Activated CD4-positive, alpha-beta memory T cell treated with anti-CD3 and anti-CD28 coated beads, Interleukin-2, amount 10 ng/mL, durations not matched to agents 7 days and 5 days (primary cell): ENCODE measurements at places on chromosomes 16 and 17. TPM values are rescaled to one million over a fixed set of nuclear protein-coding genes. Genes with fewer than 3 reads are reported as not detected.
A peak's percentile ranks its signal among the peaks of the same experiment; 100 is the strongest.

GRCh38 chr17:43832976-43833829, at the start of gene MPP3:
TSS of gene MPP3 (minus strand) at chr17:43833146. CDS start at chr17:43831906, 1,240 bp downstream.
- DNase-seq, result peak; percentile 47

GRCh38 chr17:70795620-70796019, 626.3 kb downstream of the KCNJ2 start:
- no peak for DNase-seq

SMARCD2 gene
- total RNA-seq, result 152 TPM

SLC38A8 gene
- not detected for total RNA-seq

CCL3 gene
- 106 TPM for total RNA-seq

C16orf92 gene
- total RNA-seq, result not detected

CES4A gene
- 37.8 TPM for total RNA-seq

- DNase-seq, result no peak
These were observed 12.6 kb upstream of the SNN start for GRCh38 chr16:11655655-11656054.

DNA sequence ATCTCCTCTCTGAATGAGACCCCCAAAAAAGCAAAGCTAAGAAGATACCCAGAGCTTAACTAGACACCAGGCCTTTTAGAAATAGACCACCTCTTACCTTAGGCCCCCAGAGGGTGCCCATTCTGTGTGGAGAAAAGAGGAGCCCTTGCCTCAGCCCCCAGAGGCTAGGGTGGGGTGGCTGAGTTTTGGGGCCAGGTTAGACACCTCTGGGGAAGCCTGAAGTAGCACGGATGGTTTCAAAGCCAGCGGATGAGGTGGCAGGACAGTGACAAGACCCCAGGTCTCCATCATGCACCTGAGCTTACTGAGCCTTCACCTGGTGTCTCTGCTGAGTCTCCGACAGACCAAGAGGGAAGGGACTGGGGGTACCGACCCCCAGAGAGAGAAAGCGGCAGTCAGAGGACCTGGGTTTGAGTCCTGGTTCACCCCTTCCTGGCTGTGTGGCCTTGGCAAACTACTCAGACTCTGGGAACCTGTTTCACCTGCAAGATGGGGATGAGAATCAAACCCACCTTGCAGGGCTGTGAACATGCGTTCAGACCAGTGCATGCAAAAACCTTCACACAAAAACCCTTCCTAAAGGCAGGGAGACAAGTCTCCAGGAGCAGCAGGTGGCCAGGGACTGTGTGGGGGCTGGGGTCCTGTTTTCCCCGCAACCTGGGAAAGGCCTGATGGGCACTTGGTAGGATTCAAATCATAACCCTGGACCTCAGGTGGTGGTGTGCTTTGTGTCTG, 7.7 kb downstream of the SCGB1C2 start:
- peak; percentile 15 for DNase-seq

- DNase-seq, result no peak
These were observed 292.6 kb upstream of the SOX9 start for GRCh38 chr17:71828182-71828596.

DNA sequence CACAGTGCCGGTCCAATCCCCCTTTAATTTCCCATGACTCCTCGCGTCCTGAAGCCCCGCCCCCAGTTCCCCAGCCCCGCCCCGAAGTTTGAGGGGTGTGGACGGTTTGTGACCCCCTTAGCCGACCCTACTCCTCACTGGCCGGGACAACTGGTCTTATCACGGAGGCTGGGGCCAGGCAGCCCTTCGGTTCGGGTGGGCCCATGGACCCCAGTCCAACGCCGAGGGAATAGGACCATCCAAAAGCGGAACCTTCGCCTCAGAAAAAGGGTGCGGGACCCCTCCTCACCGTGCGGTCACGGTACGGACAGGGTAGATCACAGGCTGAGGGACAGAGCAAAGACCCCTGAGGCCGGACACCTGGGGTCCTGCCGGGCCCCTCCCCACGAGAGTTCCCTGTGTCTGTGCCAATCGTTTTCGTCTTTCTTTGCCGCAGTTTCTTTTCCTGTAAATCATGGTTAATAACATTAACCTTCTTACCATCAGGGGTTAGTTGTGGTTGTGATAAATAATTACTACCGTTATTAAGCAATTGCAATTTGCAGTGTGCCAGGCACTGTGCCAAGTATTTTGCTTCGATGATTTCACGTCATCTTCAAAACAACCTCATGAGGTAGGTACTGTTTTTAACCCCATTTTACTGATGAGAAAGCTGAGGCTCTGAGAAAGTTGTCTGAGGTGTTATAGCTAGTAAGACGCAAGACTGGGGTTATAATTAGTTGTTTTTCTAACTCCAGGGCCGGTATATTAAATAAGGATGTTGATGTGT, 543 bp downstream of the TMUB2 start:
- no peak for DNase-seq

GUCY2D gene
- total RNA-seq, result not detected

- DNase-seq, result no peak
These were observed 5.8 kb downstream of the NEUROD2 start for GRCh38 chr17:39601758-39602532.

PABPN1L gene
- not detected for total RNA-seq

C17orf78 gene
- not detected for total RNA-seq

CA7 gene
- total RNA-seq, result not detected

FOXL1 gene
- total RNA-seq, result not detected

IKZF3 gene
- total RNA-seq, result 37.9 TPM

GRCh38 chr16:12724226-12724625, 79.5 kb downstream of the CPPED1 start:
- no peak for DNase-seq

DNA sequence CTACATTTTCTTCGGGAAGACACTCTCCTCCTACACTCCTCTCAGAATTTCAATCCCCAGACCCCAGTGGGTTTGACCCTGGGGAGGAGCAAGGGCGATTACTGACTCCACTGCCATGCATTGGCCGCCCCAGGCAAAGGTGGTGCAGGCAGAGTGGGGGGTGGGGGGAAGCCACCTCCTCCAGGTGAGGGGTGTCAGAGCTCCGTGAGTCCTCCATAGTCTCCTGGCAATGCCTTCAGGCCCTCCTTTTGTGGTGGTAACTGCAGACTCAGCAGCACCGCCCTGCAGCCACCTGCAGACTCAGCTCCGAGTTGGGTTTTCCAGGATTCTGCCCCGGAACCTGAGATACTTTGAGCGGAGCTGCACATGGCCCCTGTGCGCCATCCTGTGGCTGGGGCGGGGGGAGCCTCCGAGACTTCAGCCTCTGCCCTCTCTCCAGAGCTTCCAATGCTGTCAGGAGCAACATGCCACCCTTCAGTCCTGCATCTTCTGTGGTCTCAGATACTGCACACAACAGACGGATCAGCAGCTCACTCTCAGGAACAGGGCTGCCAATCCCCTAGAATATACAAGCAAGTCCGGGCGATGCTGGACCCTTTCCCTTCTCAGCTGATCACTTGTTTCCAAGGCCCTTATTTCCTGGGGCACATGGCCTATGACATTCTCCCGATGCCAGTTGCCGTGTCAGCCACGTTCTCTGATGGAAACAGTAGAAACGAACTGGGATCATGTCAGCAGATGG, 2.4 kb upstream of the SLC47A2 start:
- no peak for DNase-seq

HOXB7 gene
- 1.7 TPM for total RNA-seq

DNA sequence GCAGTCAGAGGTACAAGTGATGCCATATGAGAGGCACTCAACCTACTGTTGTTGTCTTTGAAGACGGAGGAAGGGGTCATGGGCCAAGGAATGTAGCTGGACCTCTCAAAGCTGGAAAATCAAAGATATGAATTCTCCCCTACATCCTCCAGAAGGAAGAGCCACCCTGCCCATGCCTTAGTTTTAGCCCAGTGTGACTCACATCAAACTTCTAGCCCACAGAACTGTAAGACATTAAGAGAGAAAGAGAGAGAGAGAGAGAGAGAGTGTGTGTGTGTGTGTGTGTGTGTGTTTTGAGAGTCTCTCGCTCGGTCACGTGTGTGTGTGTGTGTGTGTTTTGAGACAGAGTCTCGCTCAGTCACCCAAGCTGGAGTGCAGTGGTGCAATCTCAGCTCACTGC, 87.1 kb downstream of the STX8 start:
- no peak for DNase-seq

OTOP3 gene
- not detected for total RNA-seq

DNA sequence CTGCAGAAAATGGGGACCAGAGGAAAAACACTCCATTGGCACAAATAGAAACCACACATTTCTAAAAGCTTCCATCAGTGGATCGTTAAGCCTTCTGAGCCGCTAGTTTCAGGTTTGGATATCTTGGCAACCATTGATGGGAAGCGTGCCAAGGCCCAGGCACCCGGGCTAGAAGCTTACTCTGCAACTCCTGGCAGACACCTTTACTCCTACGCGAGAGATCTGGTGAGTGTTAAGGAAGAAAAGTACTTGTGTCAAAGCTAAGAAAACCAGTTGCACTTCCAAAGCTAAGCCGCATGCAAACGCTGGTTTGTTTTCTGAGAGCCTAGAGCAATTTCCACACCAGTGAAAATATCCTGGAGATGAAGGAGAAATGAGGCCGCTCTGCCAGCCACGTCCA, 472.4 kb downstream of the PMP22 start:
- no peak for DNase-seq
